ENCODE measurements at places on chromosomes 5 and 9.

DNA sequence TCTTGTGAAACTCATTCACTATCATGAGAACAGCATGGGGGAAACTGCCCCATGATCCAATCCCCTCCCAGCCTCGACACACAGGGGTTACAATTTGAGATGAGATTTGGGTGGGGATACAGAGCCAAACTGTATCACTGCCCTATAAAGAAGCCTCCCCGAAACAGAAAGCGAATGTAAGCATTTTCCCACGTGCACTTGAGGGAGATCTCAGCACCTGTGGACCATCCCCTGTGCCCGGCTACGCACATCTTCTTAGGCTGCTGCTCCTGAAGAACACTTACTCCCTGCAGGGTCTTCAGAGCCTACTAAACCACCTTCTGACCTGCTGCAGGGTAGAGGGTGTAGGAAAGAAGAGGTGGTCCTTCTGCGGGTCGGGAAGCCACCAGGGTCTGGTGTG, 410.2 kb upstream of the IRX2 start:
- no peak overlapping the region for H3K4me3 ChIP-seq
- H3K27me3 ChIP-seq: no peaks in the 10 kb centered on the region
- no peak overlapping the region for H3K27ac ChIP-seq
- DNase-seq: no peak
- no peaks in the 10 kb centered on the region for H3K36me3 ChIP-seq
- no peaks in the 10 kb centered on the region for H3K4me1 ChIP-seq

- H3K4me1 ChIP-seq: peaks cover 33% of the 10 kb centered on the region
- no peaks in the 10 kb centered on the region for H3K27me3 ChIP-seq
- DNase-seq: peak; percentile 94
- no peaks in the 10 kb centered on the region for H3K36me3 ChIP-seq
- H3K27ac ChIP-seq: peak overlapping the region; percentile 89
- H3K4me3 ChIP-seq: no peak overlapping the region
Measured at GRCh38 chr5:132439521-132440089, 51.0 kb downstream of the IRF1 start.

- peaks cover 11% of the 10 kb centered on the region for H3K4me1 ChIP-seq
- H3K27me3 ChIP-seq: peaks cover 14% of the 10 kb centered on the region
- peak; percentile 42 for DNase-seq
- H3K4me3 ChIP-seq: peak overlapping the region; percentile 21
- H3K27ac ChIP-seq: no peak overlapping the region
- no peaks in the 10 kb centered on the region for H3K36me3 ChIP-seq
Measured at GRCh38 chr9:114153761-114154599, 1.4 kb upstream of the COL27A1 start.

GRCh38 chr5:93019896-93020295, 561.1 kb downstream of the NR2F1-AS1 start:
- no peaks in the 10 kb centered on the region for H3K27me3 ChIP-seq
- no peaks in the 10 kb centered on the region for H3K36me3 ChIP-seq
- no peak overlapping the region for H3K4me3 ChIP-seq
- no peak overlapping the region for H3K27ac ChIP-seq
- no peaks in the 10 kb centered on the region for H3K4me1 ChIP-seq
- no peak for DNase-seq

- H3K4me3 ChIP-seq: no peak overlapping the region
- H3K27me3 ChIP-seq: no peaks in the 10 kb centered on the region
- H3K36me3 ChIP-seq: no peaks in the 10 kb centered on the region
Measured at GRCh38 chr5:6273090-6273735, 105.1 kb downstream of the MED10 start.

DNA sequence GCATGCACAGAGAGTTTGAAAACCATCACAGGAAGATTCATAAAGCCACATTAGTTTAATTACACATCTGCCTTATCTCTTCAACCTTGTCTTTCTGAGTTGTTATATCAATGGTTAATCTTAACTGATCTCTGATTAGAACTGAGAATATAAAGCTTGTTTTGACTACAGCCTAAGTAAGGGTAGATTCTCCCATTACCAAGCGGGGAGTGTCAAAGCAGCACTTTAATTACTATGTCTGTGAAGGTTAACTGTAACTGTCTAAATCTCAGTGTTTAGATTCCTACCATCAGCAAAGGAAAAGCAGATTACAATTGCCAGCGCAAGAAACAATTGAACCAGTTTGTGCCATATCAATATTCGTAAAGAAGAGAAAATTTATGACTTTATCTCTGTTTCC, 348.7 kb downstream of the CDH12 start:
- no peaks in the 10 kb centered on the region for H3K4me1 ChIP-seq
- no peaks in the 10 kb centered on the region for H3K27me3 ChIP-seq
- no peak overlapping the region for H3K4me3 ChIP-seq
- H3K36me3 ChIP-seq: no peaks in the 10 kb centered on the region
- no peak overlapping the region for H3K27ac ChIP-seq
- DNase-seq: no peak

- H3K36me3 ChIP-seq: peaks cover 2% of the 10 kb centered on the region
- no peak overlapping the region for H3K4me3 ChIP-seq
- no peak overlapping the region for H3K27ac ChIP-seq
- no peak for DNase-seq
- no peaks in the 10 kb centered on the region for H3K27me3 ChIP-seq
Measured at GRCh38 chr5:179241175-179241574, 104.1 kb downstream of the ADAMTS2 start.

DNA sequence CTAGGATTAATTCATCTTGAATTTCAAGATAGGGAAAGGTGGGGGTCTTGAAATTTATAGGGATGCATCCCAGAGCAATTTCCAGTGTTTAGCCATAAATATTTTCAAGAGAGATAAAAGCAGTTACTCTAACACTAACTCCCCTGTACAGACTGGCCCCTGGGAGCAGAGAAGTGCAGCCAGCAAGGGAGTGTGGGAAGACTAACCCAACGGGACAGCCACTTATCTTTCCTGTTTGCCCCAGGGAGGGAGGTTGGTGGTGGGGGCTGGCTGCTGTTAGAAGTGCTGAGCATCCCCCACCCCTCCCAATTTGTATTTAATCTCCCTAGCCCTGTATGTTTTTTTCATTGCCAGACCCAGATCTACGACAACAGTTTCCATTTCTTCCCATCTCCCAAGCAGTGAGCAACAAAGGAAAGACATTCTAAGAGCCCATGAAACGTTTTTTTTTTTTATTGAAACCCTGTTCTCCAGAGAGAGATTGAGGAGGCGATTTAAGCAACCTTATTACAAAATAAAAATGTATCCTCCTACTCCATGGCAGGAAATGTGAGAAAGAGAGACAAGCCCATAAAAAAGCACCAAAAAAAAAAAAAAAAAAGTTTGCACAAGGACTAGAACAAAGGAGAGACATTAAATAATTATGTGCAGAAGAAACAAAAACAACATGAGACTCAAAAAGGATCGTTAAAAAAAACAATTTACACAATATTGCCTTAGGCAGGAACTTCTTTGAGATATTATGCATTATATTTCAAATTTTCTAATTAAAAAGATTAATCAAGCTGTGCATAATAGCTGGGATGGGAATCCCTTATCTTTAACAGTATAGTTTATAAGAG, 343.4 kb downstream of the ARHGEF28 start:
- DNase-seq: no peak
- H3K27ac ChIP-seq: no peak overlapping the region
- H3K27me3 ChIP-seq: peaks cover 3% of the 10 kb centered on the region

GRCh38 chr9:22079873-22080341, 70.8 kb upstream of the CDKN2B start:
- no peaks in the 10 kb centered on the region for H3K4me1 ChIP-seq
- H3K4me3 ChIP-seq: no peak overlapping the region
- H3K36me3 ChIP-seq: no peaks in the 10 kb centered on the region
- no peaks in the 10 kb centered on the region for H3K27me3 ChIP-seq

GRCh38 chr5:93886098-93886806, 144.9 kb upstream of the POU5F2 start:
- H3K27ac ChIP-seq: no peak overlapping the region
- no peak overlapping the region for H3K4me3 ChIP-seq
- no peaks in the 10 kb centered on the region for H3K27me3 ChIP-seq

DNA sequence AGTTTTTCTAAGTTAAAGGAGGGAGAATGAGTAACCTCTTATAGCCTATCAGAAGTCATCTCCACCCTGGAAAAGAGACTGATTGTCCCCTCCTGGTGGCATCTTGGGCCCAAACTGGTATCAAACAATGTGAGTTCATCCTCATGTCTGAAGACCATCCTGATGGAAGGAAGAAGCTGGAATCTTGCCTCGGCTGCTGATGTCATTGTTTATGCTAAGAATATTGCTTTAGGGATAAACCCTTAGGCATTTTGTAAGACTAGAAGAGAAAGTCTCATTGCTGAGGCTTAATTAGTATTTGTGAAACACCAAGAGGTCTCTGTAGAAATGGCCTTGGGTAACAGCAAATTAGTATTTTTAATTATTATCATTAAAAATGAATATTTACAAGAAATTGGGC, 65.7 kb upstream of the KCNN2 start:
- no peak overlapping the region for H3K27ac ChIP-seq
- no peak overlapping the region for H3K4me3 ChIP-seq
- H3K4me1 ChIP-seq: no peaks in the 10 kb centered on the region

- no peaks in the 10 kb centered on the region for H3K36me3 ChIP-seq
- H3K4me3 ChIP-seq: no peak overlapping the region
- no peaks in the 10 kb centered on the region for H3K4me1 ChIP-seq
- no peak overlapping the region for H3K27ac ChIP-seq
- H3K27me3 ChIP-seq: no peaks in the 10 kb centered on the region
Measured at GRCh38 chr9:134944351-134944802, 26.7 kb upstream of the FCN1 start.

DNA sequence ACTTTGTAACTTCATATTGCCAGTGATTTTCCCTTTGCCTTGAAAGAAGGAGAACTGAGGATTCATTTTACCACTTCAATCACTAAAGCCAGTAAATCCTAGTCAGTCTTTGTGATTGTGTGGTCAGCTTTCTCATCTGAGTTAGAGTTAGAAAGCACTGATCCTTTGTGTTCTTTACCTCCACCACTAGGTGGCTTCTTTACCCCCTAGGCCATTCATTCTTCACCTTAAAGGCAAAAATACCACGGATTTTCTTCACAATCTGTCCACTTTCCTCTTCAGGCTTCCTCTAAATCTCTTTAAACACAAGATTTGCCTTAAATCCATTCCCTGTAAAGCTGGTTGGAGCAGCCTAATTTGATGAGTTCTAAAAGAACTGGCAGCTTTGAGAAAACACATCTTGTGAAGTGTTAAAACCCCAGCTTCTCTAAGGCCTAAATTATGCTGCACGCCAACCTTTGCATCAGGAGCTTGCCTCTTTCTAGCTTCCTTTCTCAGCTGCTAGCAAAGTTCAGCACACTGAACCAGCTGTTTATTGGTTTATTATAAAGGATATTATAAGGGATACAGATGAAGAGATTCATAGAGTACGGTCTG, 20.4 kb downstream of the BDP1 start:
- no peak overlapping the region for H3K4me3 ChIP-seq
- H3K27me3 ChIP-seq: no peaks in the 10 kb centered on the region
- H3K27ac ChIP-seq: no peak overlapping the region
- peak; percentile 24 for DNase-seq
- H3K36me3 ChIP-seq: no peaks in the 10 kb centered on the region

DNA sequence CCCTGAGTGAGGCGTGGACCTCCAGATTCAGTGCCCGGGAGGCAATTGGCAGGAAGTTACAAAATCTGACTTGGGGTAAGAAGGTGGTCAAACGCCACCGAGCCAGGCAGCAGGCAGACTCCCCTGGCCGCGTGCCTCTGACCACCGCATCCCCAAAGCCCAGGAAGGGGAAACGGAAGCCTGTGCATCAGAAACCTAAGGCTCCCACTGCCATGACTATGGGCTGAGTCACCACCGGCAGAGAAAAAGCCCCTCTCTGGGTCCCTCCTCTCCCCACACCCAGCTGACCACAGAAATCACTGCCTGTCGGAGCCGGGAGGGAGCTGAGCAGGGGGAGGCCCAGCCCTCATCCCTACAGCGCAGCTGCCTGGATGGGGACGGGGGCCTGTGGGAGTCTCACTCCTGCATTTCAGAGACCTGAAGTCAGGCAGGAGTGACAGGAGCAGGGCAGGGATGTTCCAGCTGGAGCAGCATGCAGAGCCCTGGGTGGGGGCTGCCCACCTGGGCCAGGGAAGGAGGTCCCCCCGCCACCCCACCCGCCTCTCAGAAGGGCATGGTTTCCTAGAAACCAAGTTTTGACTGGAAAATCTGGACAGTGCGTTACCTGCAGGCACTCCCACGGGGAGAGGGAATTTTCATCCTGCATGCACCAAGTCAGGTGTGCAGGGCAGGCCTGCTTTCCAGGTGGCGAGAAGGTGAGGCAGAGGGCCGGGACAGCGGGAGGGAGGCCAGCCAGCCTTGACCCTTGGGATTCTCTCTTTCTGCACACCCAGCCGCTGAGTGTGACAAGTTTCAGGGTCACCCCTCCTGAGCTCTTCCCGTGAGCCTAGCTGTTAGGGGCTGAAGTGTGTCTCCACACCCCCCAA, 68.2 kb downstream of the LRSAM1 start:
- DNase-seq: peak; percentile 99
- H3K36me3 ChIP-seq: peaks cover 45% of the 10 kb centered on the region
- peaks cover 46% of the 10 kb centered on the region for H3K4me1 ChIP-seq

DNA sequence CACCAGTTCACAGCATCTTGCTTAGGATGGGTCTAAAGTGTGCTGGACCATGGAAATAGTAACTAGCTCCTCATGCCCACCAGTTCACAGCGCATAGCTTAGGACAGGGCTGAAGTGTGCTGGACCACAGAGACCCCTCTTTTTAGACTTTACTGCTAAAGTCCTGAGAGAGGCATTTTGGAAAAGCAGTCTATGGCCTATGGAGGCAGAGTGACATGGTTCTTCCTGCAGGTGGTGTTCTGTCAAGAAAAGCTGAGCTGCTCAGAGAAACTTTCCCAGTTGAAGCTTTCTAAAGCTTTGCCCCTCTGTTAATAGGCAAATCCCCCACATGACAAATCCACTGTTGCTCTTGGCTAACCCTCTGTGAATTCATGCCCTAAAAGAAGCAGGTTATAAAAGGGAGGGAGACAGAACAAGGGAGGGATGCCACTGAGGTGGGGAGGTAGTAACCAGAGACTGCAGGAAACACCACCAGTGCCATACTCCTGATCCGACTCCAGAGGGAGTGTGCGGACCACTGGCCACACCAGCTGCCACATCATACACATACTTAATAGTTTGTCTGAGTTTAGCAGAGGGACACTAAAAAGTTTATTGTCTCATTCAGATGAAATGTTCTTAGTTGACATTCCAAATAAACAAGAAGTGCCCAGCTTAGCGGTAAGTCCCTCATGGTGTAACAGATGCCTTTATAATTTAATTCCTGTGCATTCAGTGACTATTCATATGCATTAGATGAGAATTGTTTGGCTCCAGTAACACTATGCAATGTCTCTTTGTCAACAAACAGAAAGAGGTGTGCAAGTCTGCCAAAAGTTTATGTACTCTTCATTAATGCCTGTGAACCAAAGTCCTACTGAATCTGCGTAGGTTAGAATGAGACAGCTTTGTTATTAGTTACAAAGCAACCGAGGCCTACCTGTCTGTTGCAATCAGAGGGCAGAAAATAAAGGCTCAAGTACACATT, 236.2 kb upstream of the NFIL3 start:
- H3K4me1 ChIP-seq: no peaks in the 10 kb centered on the region
- H3K4me3 ChIP-seq: no peak overlapping the region
- H3K27ac ChIP-seq: no peak overlapping the region
- no peaks in the 10 kb centered on the region for H3K36me3 ChIP-seq

- H3K36me3 ChIP-seq: no peaks in the 10 kb centered on the region
- no peak overlapping the region for H3K4me3 ChIP-seq
- no peaks in the 10 kb centered on the region for H3K27me3 ChIP-seq
- peak; percentile 64 for DNase-seq
- H3K4me1 ChIP-seq: no peaks in the 10 kb centered on the region
- no peak overlapping the region for H3K27ac ChIP-seq
Measured at GRCh38 chr5:59276917-59277372, 616.6 kb downstream of the PDE4D start.

GRCh38 chr9:97564291-97565175, 63.1 kb downstream of the TMOD1 start:
- peaks cover 3% of the 10 kb centered on the region for H3K4me1 ChIP-seq
- H3K4me3 ChIP-seq: no peak overlapping the region
- peak; percentile 79 for DNase-seq
- no peak overlapping the region for H3K27ac ChIP-seq
